Activated CD8-positive, alpha-beta memory T cell treated with anti-CD3 and anti-CD28 coated beads for 1 hour (primary cell): ENCODE measurements at places on chromosomes 16 and 17.

DNA sequence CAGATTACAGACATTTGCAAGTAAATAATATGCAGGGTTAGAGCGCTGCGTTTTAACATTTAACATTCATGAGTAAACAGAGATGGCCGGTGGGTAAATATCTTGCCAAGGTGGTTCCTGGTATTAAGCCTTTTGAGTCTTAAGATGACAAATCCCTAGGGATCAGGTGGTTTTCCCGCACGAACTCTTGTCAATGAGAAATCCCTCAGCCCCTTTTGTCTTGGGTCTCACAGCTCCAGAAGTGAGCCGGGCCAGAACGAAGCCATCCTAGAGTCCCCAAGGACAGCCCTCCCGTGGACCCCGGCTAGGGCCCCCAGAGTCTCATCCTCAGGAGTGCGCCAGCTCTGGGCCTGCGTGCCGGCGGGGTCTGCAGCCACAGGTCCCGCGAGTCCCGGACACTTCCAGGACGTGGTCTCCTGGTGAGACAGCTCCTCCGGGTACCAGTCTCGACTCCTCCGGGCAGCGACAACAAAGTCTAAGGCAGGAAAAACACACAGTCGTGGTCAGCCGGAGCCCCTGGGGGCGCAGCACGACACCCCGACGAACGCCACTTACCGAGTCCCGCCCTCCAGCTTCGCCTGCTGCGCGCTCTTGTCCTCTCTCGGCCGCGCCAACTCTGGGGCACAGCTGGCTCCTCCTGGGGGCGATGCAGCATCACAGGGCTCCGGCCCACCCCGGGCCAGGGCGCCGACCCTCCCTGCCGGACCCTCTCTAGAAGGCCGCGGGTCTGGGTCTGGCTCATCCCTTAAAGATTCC is 13.3 kb downstream of the MIS12 start:
- DNase-seq = no peak

GRCh38 chr16:86958423-86958822 is 358.8 kb downstream of the C16orf95 start:
- no peak for DNase-seq

GRCh38 chr16:14458576-14458975 is 171.5 kb downstream of the PARN start:
- no peak for DNase-seq

DNA sequence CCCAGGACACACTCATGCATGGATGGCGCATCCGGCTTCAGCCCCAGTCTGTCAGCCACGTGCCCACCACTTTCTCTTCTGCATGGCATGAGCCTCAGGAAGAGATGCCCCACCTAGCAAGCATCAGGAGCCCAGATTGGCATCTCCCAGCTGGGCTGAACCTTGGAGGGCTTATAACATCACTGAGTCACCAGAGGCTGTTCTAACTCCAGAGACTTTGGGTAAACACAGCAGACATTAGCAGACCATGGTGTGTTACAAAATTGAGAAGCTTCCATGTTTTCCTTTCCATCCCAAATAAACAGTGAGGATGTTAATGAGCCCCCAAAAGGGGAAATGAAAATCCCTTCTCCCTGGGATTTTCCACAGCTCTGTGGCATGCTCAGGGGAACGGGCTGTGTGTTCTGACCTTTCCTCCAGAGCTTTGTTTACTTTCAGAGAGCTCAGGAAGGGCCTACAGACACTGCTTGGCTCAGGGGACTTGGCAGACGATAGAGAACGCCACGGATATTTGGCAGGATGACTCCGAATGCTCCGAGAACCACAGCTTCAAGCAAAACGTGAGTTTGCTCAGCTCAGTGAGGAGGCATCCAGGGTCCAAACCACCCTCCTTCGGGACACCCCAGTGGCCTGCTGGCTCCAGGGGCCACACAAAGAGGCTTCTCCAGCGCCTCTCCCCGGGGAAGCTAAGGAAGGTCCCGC is 16.5 kb downstream of the GLP2R start:
- no peak for DNase-seq

DNA sequence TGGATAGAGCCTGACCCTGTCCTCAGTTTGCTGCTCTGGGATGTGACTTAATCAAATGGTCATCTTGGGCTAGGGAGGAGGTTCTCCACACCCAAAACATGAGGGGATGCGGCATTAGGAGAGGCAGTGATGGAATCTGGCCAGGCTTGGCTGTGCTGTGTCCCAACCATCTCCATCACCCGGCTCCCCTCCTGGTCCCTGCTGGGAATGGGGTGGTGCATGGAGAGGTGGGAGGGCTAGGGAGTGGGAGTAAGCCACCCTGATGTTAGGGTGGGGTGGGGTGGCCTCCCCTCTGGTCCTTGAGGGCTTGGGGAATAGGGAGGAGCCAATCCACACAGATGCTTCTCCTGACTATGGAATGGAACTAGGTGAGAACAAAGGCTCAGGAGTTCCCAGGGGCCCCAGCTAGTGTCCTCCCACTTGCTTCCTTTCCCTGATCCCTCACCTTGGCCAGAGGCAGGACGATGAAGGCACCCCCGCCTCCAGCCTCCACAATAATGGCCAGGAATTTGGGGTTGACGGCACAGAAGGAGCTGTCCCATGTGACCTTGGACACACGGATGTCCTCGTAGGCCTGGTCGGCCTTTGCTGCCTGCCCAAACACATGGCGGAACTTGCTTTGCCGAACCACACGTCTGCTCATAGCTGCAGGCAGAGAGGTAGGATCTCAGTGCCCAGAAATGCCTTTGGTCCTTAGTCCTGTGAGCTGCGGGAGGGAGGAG is 1.8 kb downstream of the CORO6 start:
- no peak for DNase-seq

GRCh38 chr17:57368637-57369336 is 112.5 kb downstream of the MSI2 start:
- DNase-seq = no peak

GRCh38 chr16:54821731-54822130 is 108.9 kb upstream of the IRX5 start:
- no peak for DNase-seq

DNA sequence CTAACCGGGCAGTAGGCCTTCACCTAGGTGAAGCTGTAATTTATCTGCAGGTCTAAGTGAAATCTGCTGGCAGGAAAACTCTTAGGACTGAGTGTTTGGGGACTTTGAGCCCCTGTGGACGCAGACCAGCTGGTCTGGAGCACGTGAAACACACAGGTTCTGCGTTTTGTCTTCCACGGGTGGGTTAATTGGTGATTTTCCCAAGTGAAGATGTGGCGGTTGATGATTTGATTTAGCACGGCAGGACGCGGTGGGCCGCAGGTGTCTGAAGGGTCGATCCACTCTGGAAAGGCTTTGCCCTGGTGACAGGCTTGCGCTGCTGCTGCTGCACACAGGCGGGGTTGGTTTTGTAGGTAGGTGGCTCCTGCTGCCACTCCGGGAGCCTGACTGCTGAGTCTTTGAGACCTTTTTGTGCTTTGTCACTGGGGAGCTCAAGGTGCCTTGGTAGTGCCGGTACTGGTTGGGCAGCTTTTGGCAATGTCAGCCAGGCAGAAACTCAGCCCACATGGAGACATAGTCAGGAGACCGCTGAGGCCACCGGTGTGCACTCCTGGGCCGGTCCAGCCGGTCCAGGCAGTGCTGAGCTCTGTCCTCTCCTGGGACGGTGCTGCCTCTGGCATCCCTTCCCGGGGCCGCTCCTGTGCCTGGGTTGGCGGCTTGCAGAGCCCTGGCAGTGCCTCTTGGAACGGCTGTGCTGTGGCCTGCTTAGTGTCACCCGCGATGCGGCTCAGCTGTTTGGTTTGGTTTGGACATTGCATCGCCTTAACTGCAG is 2.3 kb downstream of the BAIAP2 start:
- no peak for DNase-seq

GRCh38 chr16:47904691-47905090 is 251.1 kb downstream of the ABCC12 start:
- no peak for DNase-seq

GRCh38 chr17:79152636-79153035 is 78.0 kb downstream of the ENGASE start:
- DNase-seq = no peak

DNA sequence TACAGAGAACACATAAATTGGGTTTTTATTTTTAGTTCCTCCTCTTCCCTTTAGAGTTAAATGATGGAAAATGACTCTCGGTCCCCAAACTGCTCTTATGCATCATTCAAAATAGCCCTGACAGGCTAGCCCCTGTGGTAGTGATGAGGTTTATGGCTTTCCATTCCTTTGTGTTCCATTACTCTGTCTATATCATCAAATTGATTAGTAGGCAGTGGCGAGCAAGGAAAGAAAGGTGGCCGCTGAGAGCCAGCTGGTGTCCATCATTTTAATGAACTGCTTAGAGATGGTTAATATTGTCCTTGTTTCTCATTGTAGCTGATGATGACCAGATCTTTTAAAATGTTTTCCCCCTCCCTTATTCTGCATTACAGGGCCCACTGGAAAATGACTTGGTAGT is 179.5 kb downstream of the PHKB start:
- DNase-seq = no peak

DNA sequence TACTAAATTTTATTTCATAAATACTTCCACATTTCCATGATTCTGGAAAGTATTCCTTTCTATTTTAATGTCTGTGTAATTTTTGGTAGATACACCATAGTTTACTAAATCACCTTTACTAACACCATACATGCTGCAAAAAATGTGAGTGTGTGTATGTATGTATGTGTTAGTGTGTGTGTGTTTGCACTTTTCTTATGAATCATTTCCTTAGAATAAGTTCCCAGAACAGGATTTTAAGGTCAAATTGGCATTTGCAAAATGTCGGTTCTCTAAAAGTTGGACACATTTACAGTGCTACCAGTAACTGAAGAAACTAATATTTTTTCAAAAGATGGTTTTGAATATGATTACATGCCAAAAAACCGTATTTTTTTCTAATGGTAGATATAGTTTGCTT is 137.1 kb downstream of the CYB561 start:
- no peak for DNase-seq

- DNase-seq = no peak
Measured at GRCh38 chr17:67718325-67718941, 697 bp downstream of the NOL11 start.

- DNase-seq = no peak
Measured at GRCh38 chr16:24652803-24653202, 76.6 kb upstream of the TNRC6A start.

- no peak for DNase-seq
Measured at GRCh38 chr17:77286641-77287431, 146.1 kb downstream of the SEC14L1 start.

DNA sequence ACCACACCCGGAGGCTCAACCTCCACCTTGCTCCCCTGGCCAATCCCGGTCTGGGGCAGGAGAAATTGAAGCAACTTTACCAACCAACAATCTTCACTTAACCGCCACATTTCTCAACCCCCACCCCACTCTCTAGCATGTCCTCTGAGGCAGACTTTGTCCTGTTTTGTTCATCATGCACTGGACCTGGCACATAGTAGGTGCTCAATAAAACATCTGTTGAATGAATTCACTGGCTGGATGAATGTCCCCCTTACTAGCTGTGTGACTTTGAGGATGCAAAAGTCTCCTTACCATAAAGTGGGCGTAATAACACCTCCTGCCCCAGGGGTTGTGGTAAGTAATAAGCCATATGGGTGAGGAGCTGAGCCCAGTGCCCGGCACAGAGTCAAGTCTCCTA is 5.8 kb downstream of the SPPL2C start:
- no peak for DNase-seq

GRCh38 chr17:80662557-80662956 is 117.9 kb downstream of the RPTOR start:
- DNase-seq = no peak

GRCh38 chr17:65121916-65122806 is 15.0 kb upstream of the RGS9 start:
- DNase-seq = no peak

DNA sequence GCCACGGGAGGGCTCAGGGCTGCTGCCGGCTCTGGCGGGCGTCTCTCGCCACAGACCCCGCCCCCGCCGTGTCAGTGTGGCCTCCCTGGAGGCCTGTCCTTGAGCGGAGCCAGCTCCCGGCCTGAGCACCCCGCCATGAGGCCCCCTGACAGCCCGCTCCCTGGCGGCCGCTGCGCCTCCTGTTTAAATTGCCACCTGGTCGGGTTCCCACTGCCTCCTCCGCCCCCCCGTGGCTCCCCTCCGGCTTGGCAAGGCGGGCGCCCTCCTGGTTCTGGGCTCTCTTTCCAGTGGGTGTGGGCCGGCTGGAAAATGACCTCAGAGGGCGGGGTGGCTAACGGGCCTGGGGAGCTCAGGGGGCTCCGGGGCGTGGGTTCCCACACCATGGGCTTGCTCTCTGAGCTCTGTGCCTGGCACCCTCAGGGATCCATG is 42.1 kb upstream of the SSTR5 start:
- DNase-seq = no peak

DNA sequence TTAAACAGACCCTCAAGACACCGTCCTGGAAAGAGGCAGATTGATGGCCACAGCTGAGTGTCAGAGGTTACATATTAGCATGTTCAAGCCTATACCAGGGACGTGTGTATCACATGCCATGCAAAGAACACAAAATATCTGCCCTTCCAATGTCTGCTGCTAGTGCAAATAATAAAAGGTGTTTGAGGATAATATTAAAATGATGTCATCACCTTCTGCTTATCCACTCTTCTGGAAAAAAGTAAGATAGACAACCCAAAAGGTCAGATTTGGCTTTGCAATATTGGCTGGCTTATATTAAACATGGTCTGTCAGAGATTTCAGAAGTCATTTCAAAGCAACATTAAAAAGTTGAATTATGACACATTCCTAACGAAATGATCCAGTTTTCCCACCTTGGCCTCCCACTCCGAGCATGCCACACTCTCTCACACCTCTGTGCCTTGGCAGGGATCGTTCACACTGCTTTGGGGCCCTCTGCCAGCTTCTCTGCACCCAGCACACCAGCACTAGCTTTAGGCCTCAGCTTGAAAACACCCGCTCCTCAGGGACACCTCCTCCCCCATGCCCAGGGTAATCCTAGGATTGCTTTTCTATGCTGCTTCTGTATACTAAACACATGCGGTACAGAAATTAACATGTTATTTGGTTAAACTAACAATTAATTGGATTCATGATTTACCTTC is 248.2 kb downstream of the NTN1 start:
- DNase-seq = no peak

DNA sequence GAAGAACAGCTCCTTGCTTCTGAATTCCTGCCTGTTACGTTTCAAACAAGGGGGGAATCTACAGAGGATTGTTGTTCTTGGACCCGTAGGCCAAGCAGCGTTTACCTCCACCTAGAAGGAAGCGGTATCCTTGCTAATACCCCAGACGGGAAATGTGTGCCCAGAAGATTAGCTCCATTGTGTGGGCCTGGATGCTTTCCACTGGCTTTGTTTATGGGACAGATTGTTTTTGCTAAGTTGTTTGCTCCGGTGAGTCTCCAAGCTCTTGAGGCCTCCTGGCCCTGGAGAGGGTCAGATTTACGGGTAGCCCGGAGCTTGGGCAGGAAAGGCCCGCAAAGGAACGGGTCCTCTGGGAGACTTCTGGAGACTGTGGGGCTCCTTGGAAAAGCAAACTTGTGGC is 28.4 kb upstream of the MRTFB start:
- DNase-seq = no peak

DNA sequence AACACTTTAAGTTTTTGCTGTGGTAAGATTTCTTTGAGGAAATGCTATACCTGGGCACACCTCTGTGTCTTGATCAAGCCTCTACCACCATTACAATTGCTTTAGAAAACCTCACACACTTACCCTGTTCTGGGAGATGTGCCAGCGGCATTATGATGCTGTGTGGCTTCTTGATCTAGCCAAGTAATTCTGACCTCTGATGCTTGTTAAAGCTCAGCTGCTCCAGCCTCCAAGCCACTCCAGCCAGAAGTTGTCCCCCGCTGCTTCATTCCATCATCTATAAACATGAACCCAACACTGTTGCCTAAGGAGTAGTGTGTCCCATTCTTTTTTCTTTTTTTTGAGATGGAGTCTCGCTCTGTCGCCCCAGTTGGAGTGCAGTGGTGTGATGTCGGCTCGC is 60.1 kb downstream of the CYLD start:
- DNase-seq = no peak
